ENCODE measurements at places on chromosomes 12 and 14. TPM values are rescaled to one million over a fixed set of nuclear protein-coding genes. Genes with fewer than 3 reads are reported as not detected.

PMCH gene
- 0.53 TPM for total RNA-seq

DNA sequence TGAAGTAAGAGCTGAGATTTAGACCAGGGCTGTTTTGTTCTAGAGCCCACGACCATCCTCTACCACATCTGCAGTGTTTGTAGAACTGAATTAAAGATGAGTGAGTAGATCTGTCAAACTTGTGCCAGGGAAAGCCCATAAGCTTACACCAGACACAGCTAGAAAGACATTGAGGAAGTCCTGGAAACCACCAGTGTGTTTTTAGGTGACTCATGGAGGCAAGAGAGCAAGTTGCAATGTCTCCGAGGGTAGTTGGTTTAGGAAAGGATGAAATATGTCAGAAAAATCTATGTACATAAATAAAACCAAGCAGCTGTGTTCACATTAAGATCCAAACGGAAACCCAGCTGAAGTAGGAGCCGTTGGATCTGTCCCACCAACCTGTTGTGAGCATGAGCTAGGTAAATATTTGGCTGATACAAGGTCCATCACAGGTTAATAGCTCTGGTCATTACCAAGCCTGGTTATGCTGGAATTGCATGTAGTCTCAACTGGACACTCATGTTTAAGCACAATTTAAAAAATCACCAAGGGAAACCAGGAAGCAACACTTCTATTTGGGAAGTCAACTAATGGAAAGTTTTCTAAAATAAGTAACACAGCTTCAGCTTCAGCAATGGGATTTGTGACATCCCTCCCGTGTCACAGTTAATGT, 49.9 kb upstream of the PLEKHG3 start:
- no peak for DNase-seq

GARIN6 gene
- not detected for total RNA-seq

NINJ2 gene
- 7.4 TPM for total RNA-seq

NANOG gene
- not detected for total RNA-seq

TAS2R30 gene
- 3.4 TPM for total RNA-seq

RPL10L gene
- not detected for total RNA-seq

DNA sequence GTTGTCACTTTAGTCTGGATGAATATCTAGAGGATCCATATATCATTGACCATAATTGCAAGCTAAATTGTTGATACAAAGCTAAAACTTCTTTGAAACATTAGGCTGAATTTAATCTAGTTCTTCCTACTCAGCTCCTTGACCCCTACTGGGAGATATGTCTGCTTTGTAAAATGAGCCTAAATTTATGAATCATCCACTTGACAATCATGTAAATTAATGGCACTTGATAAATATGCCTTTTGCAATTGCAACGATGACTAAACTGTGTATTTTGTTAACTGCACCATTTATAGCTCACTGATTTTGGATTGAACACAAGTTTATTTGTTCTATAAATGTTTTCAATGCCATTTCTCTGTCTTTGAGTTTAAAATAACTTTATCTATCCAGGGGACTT, 1616.5 kb upstream of the FLRT2 start:
- DNase-seq, result no peak

- DNase-seq, result peak; percentile 78
These were observed 228.7 kb upstream of the CRY1 start for GRCh38 chr12:107322063-107322462.

- no peak for DNase-seq
These were observed 175.5 kb downstream of the TMTC2 start for GRCh38 chr12:82862069-82862841.

EML1 gene
- not detected for total RNA-seq

DNA sequence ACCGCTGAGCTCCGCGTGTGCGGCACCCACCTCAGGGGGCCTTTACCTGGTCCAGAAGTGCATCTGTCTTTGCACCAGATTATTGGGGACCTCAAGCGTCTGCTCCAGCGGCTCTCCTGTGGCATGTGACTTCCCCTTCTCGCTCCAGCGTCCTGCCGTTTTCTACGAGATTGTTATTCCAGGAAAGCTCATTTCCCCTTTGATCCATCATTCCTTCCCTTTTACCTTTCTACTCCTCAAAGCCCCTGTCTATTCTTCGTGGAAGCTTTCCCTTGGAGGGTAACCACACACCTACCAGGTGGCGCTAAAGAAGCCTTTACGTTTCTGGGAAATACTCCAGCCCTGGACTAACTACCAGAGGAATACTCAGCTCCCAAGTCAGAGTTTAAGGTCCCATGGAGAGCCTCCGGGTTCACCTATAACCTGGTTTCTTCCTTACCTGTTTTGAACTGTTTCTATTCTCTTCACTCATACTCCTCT, 1.5 kb downstream of the FKBP4 start:
- no peak for DNase-seq

DNA sequence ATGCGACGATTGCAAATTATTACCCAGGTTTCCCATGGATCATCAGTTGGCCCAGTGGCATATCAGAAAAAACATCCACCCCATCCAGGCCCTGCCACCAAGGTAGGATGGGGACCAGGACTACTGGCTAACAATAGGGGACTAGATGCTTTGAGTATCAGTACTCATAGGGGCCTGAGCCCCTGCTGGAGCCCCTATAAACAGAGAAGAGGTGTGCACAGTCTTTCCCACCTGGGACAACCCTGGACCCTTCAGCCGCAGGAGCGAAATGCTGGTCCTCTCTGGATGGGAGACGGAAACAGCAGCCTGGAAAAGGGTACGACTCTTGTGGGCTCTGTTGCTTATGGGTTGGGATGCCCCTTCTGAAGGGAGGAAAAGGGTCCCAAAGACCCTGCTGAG, 5.7 kb downstream of the DHH start:
- DNase-seq, result no peak

DBX2 gene
- total RNA-seq, result not detected

GRCh38 chr12:25615119-25615518, 62.0 kb upstream of the LMNTD1 start:
- no peak for DNase-seq

MMP17 gene
- not detected for total RNA-seq

SLC35F4 gene
- total RNA-seq, result not detected

TCHP gene
- 40.1 TPM for total RNA-seq

SAMD15 gene
- total RNA-seq, result 0.12 TPM

DNA sequence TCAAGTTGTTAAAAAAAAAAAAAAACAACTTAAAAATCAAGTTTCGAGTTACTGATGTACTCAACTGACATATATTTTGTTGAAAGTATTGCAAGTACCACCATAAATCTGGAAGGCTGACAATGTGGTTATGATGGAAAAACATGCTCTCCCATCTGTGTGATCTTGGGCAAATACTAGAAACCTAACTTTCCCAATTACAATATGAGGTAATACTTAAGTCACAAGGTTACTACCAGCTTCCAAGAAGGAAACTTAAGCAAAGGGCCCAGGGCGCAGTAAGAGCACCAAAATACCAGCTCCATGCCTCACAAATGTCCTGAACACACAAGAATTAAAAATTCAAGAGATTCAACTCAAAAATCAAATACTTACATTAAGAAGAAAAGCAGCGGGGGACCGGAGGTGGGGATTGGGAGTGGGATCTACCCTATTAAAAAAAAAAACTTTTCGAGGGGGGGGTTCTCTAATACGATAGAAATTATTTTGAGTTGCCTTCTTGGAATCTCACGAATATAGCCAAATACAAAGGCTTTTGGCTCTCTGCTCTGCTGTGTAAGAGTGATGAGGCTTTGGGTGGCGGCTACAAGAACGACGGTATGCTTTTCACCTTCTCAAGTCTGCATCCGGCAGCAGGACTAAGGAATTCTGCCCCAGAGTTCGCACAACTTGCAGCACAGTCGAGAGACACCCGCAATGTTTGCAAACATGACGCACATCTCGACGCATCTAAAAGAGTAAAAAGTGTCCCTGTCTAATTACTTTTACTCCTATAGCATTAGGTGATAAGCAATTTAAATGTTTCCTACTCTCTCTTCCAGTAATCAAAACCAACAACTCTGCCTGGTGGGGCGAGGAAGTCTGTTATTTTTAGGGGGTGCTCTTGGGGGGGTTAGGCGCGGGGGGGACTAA, 1.1 kb downstream of the SAV1 start:
- no peak for DNase-seq

GRCh38 chr12:89706986-89707702, 1.5 kb downstream of the ATP2B1 start:
- no peak for DNase-seq

- no peak for DNase-seq
These were observed 40.3 kb downstream of the SLC38A2 start for GRCh38 chr12:46332260-46332659.

GRCh38 chr12:92270521-92270920, 124.9 kb upstream of the BTG1 start:
- DNase-seq, result no peak

- no peak for DNase-seq
These were observed 28.9 kb downstream of the ANO6 start for GRCh38 chr12:45244561-45245343.

Measured in activated CD8-positive, alpha-beta memory T cell treated with anti-CD3 and anti-CD28 coated beads, Interleukin-2, amount 10 ng/mL, durations not matched to agents 7 days and 5 days (primary cell).